H9 (cell line): ENCODE measurements at places on chromosomes 5 and 9. TPM values are rescaled to one million over a fixed set of nuclear protein-coding genes. Genes with fewer than 3 reads are reported as not detected.

DNA sequence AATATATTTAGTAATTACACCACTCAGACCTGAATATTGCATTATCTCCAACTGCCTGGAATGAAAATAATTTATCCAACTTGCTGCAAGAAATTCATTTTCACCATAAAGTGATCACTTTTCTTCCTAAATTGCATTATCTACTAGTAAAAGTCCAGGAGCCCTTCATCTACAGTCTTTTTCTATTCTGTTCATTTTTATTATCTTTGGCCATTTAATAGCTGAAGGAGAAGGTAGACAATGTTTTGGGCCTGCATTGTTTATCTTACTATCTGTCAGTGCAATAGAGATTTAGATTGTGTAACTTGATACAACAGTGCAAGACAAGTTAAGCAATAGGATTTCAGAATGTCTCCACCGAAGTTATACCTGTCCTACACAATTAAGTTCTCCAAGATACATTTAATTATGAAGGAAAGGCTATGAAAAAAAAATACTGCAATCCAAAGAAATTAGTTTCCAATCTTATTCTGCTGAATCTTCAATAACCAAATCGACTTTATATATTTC is 1339.7 kb upstream of the CDH6 start:
- H3K36me3 ChIP-seq, result no peaks in the 10 kb centered on the region
- H3K4me1 ChIP-seq, result no peaks in the 10 kb centered on the region
- H3K4me3 ChIP-seq, result no peak overlapping the region
- H3K27me3 ChIP-seq, result no peaks in the 10 kb centered on the region

GRCh38 chr9:90287567-90288274 is 354.9 kb downstream of the DIRAS2 start:
- H3K4me1 ChIP-seq, result no peaks in the 10 kb centered on the region
- H3K4me3 ChIP-seq, result no peak overlapping the region
- H3K36me3 ChIP-seq, result no peaks in the 10 kb centered on the region
- H3K27me3 ChIP-seq, result no peaks in the 10 kb centered on the region
- no peak for DNase-seq
- no peak overlapping the region for H3K27ac ChIP-seq

LCN9 gene
- total RNA-seq, result 0.52 and 0.72 TPM in 2 replicates

ISOC1 gene
- 21.6 and 23.0 TPM in 2 replicates for total RNA-seq

SLC34A3 gene
- not detected in 2 replicates for total RNA-seq
